ENCODE measurements at places on chromosomes 6 and 20. TPM values are rescaled to one million over a fixed set of nuclear protein-coding genes. Genes with fewer than 3 reads are reported as not detected.

DNA sequence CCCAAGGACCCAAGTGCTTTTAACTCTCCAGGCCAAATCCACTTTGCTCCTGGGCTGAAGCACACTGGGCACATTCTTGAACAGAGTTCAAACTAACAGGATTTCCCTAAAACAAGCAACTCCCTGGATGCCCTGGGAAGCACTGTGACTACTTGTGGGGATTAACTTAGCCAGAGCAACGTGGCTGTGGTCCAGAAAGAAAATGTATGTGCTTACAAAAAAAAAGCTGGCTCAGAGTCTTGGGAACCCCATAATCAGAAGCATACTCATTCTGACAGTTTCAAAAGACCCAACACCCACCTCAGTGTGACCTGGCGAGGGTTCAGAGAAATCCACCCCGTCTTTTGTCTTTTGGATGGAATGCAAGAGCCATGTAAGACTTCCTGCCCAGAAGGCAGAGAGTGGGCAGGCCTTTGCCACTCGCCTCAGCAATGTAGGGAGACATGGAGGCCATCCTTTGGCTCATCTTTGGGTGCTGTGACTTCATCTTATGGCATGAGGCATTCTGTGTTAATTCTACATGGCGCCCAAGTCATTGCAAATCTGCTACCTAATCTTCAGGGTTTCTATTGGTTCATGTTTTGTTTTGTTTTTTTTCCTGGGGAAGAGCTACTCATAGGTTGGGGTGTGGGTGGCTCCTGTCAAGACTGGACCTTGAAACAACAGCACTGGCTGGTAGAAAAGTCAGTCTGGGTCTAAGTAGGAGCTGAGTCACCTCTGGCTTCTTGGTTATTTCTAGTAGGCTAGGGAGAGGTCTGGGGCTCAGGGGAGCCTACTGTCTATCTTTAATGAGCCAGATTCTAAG, 248.6 kb upstream of the SUPT3H start:
- peak; percentile 65 for DNase-seq

- no peak for DNase-seq
Measured at GRCh38 chr6:10429638-10430427, 15.0 kb upstream of the TFAP2A start.

- no peak for DNase-seq
Measured at GRCh38 chr20:8545212-8545611, 413.1 kb downstream of the PLCB1 start.

DNA sequence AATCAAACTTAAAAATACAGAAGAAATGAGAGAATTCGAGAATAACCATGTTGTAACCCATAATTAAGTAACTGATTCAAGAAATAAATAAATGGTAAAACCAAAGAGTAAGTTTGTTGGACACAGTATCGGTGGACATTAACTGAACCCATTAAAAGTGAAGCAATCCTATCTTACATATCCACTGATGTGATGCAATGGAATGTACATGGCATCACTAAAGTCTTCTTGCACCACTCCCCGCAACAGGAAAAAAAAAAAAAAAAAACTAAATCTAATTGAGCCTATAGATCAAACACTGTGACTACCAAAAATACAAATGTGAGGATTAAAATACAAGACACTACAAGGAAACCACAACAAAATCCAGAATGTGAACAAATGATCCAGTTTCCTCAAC, 7.9 kb downstream of the SNX14 start:
- DNase-seq, result no peak

DNA sequence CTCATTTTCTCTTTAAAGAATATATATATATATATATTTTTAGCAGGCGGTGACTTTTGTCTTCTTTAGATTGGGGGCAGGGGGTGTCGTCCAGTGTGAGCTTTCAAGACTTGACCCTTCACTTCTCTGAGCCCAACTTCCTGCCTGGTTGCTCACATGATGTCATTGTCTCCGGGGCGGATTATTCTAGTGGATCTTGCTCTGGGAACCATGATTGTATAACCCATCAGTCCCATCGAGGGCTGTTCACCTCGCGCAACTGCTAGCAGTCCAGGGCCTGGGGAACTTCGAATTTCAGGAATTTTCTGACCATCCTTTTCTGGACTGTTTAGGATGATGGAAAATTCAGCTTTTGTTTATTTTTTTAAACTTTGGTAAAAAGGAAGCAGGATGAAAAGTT, 1.0 kb downstream of the IGF2R start:
- no peak for DNase-seq

DNA sequence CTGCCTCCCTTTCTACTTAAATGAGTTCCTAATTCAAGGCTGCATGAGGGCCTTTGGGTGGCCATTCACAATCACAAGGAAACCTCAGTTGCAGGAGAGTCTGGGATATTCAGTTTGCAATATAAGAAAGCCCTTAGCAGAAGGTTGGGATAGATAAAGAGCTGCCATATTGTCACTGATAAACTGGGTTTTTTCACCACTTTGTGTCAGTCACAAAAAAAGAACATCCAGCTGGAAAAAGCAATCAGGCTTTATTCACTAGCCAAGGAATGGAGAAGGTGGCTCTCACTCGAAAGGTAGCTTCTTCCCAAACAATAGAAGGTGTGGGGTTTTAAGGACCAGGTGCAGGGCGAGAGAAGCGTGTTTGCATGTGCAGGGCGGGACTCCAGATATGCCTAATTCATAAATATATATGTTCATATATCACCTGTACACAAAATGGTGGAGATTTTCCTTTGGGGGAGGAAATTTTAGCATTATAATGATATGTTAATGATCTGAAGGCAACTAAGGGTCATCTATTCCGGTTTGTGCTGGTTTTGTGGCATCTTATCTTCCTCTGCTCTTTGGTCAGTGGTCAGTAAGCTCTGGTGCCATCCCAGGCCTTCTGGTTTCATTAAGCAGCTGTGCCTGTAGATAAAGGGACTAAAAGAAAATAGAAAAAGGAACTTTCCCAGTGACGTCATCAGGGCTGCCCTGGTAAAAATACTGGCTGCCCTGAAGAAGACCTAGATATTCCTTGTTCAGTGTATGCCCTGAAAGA, 97.1 kb upstream of the IYD start:
- no peak for DNase-seq

GRCh38 chr6:41538556-41539182, 7.5 kb upstream of the FOXP4 start:
- DNase-seq, result no peak

GRCh38 chr6:3418496-3419060, 38.3 kb downstream of the SLC22A23 start:
- DNase-seq, result no peak

DNA sequence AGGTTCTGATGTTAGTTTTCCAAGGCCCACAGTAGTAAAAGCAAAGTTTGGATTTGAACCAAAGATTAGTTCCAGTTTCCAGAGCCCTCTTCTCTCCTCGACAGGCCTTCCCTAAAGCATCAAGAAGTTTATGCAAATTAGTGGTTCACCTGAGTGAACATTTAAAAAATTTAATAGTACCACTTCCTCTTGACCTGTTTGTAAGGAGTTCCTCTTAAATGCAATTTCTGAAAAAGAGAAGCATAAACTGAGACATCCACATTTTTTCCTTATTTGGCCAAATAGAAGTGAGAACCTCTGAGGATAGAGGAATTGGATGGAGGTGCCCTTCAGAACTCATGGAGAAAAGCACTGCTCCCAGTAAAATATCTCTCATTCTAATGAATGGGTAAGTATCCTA, 1.2 kb upstream of the DSE start:
- no peak for DNase-seq

DNA sequence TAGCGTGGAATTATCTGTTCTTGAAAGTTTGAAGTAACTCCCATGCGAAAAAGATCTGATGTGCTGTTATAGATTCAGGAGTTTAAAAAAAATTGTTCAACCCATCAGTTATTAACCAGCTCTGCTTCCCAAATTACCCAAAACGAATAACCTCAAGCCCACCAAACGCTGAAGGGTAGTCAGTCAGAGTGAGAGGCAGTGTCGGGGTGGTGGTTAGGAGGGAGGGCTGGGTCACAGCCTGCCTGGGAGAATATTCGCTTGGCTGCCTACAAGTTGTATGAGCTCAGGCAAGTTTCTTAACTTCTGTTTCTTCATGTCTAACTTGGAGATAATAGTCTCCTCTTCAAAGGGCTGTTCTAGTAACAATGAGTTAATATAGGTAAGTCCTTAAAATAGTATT, 114.6 kb downstream of the JPH2 start:
- DNase-seq, result no peak

GRCh38 chr6:3013486-3013885, 13.8 kb downstream of the NQO2 start:
- no peak for DNase-seq

SDCBP2 gene
- 2.0 TPM for polyA plus RNA-seq

AFG1L gene
- polyA plus RNA-seq, result 1.9 TPM

TCF21 gene
- polyA plus RNA-seq, result 32.2 TPM

PSORS1C2 gene
- not detected for polyA plus RNA-seq

DDO gene
- polyA plus RNA-seq, result 0.67 TPM

NOX3 gene
- not detected for polyA plus RNA-seq

FGD2 gene
- not detected for polyA plus RNA-seq

SLC17A1 gene
- polyA plus RNA-seq, result not detected

RBPJL gene
- polyA plus RNA-seq, result not detected

F13A1 gene
- not detected for polyA plus RNA-seq

All from AG04450 (cell line).